Hematopoietic multipotent progenitor cell (in vitro differentiated cells): ENCODE measurements at places on chromosomes 3 and 15.

- DNase-seq: no peak
These were observed 148.3 kb downstream of the DNAJB8 start for GRCh38 chr3:128318275-128318941.

- DNase-seq: peak; percentile 94
These were observed 19.0 kb downstream of the FAM3D start for GRCh38 chr3:58647381-58648141.

DNA sequence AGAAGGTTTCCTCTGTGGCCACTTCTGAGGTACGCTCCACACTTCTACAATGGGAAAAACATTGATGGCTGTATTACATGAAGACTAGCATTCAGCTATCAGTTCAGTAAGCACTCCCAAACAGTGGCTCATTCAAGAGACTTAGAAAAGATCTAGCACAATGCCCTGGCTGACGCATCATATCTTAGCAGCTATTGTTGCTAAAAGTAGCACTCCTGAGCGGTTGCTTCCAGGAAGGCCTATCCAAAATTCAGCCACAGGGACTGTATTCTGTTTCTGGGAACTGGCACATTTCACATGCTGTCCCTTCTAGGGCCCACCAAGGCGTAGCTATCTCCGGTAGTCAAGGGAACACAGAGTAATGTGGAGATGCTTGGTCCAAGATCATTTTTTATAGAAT lies 21.2 kb upstream of the SPRED1 start:
- no peak for DNase-seq

- DNase-seq: no peak
These were observed 23.4 kb upstream of the CHCHD6 start for GRCh38 chr3:126680667-126681055.

DNA sequence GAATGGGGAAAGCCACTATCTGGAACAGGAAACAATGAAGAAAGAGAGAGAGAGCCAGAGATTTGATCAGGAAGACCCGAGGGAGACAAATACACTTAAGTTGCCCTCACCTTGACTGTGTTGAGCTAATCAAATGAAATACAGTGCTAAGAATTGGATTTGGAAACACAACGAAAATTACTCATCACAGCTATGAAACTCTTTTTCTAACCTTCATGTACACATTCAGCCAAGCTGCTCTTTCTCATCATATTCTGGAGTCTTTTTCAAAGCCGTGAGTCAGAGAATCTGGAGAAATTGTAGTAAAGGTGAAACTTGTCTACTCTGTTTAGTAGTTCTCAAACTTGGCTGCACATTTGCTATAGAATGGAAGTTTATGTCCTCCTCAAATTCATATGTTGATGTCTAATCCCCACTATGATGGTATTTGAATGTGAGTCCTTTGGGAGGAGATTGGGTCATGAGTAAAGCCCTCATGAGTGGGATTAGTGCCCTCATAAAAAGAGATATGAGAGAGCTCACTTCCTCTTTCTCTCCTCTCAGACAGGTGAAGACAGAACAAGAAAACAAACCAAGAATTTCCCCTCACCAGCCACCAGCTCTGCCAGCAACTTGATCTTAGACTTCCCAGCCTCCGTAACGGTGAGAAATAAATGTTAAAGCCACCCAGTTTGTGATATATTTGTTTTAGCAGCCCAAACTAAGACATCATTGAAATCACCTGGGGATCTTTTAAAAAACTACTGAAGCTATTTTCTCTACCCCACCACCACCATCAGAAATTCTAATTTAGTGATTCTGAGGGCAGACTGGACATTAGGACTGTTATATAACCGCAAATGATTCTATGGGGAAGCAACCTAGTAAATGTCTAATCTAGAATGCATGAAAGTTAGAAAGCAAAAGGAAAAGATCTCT lies 143.6 kb upstream of the GRM7 start:
- DNase-seq: no peak
